ENCODE measurements at places on chromosomes 5 and 9.

DNA sequence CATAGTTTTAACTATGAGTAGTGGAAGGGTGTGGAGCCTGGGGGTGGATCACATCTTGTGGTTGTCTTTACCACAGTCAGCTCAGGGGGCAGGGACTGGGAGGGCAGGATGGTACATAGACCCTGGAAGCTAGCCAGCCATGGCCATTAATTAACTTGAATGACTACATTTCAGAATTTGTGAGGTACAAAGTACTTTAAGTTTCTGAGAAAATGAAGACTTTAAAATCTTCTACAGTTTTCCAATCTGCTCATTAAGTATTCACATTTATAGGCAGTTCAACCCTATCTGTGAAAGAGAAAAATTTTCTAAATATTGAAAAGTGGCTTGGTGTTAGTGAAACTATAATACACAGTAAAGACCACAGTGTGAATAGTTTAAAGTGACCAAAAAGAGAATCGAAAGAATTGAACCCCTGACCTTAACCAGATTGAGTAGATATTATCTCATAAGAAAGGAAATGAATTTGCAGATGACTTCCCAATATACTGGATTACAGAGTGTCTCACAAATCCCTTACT lies 234.2 kb upstream of the MEF2C start:
- DNase-seq, result no peak

GRCh38 chr9:125743682-125744428 lies 3.3 kb upstream of the PBX3 start:
- DNase-seq, result no peak

GRCh38 chr9:115401756-115402327 lies 283.9 kb upstream of the TNC start:
- DNase-seq, result no peak

DNA sequence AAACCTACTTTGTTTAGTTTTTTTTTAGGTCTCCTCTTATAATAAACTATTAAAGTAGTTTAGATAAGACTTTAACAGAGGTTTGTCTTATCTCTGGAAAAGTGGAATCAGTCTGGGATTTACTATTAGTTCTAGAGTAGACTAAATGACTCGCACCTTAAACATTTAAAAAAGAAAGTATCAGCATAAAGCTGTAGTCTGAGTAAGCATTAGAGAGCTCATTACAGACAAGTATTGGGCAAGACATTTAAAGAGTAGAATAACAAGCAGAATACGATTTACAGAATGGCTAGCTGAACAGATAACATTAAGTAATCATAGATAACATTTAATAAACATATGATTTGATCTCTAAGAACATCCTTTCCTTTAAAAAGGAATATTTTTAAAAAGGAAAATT lies 226.0 kb upstream of the DMAC1 start:
- no peak for DNase-seq

DNA sequence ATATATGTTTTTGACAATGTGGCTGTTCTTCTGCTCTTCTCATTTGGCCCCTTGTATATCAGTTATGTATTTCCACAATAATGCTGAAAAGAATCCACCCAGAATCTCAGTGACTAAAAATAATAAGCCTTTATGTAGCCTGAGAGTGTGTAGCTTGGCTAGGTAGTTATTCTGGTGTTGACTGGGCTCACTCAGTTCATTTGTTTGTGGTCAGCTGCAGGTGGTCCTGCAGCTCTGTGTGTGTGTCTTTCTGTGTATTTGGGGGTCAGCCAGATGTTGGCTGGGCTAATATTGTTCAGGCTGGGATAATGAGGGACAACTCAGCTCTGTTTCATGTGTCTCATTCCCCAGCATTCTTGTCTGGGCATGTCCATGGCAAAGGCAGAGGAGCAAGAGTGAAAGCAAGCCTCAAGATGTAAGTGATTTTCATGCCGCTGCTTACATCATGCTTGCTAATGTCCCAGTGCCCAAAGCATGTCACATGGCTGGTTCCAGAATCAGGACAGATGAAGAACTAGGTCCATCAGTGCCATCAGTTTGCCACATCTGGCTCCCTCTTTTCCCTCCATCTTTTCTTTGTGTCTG lies 162.8 kb downstream of the KCTD16 start:
- DNase-seq, result no peak

DNA sequence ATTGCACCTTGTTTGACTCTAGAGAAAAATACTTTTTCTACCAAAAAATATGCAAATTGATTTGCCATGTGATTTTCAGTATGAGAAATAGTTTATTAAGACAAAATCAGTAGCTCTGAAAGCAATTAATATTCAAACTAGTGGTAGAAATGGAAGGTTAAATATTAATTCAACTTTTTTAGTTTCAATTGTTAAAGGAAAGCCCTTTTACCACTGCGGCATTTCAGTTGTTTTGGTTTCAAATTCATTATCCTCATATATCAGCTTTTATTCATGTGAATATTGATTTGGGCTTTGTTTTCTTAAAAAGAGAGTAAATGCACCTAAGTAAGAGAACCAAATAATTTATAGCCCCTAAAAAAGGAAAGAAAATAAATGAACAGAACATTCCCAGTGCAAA lies 660.6 kb upstream of the CHD1 start:
- DNase-seq, result no peak

- DNase-seq, result no peak
Measured at GRCh38 chr9:107176436-107177151, 106.5 kb upstream of the RAD23B start.

- no peak for DNase-seq
Measured at GRCh38 chr9:129671519-129671918, 6.1 kb downstream of the PRRX2 start.
